Nephron progenitor cell (in vitro differentiated cells): ENCODE measurements at places on chromosomes 12 and 14.

- no peak for DNase-seq
Observed at GRCh38 chr14:100073576-100074430, 8.6 kb downstream of the EVL start.

- DNase-seq: no peak
Observed at GRCh38 chr14:33833706-33834465, 117.0 kb downstream of the EGLN3 start.

GRCh38 chr14:63510538-63510937, 32.6 kb downstream of the PPP2R5E start:
- DNase-seq: no peak

- no peak for DNase-seq
Observed at GRCh38 chr12:106733660-106734059, 40.8 kb upstream of the RIC8B start.

- no peak for DNase-seq
Observed at GRCh38 chr12:132320767-132321211, 8.6 kb downstream of the GALNT9 start.
